NCI-H524 treated with DMSO at 0.1 percent for 48 hours (cell line): ENCODE measurements at places on chromosomes 4 and X.

- DNase-seq: no peak
These were observed 113.0 kb downstream of the IQCM start for GRCh38 chr4:149702414-149703293.

DNA sequence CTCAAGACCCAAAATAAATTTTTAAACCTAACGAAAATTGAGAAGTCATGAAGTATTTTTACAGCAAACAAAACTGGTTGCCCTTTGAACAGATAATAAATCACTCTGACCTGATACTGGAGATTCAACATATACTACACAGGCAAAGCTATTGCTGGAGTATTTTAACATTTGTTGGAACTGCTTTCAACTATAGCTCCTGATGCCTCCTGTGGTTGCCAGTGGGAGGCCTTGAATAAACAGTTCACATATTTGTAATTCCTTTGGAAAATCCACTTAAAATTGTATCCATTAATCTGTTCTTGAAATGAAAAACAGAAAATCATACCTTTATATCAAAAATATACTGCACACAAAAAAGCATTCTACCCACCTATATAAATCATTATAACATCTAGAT, 605.1 kb downstream of the KCTD8 start:
- no peak for DNase-seq

- DNase-seq: no peak
These were observed 36.4 kb downstream of the QDPR start for GRCh38 chr4:17475481-17475880.

GRCh38 chr4:8870647-8871416, 807 bp downstream of the HMX1 start:
- DNase-seq: no peak

DNA sequence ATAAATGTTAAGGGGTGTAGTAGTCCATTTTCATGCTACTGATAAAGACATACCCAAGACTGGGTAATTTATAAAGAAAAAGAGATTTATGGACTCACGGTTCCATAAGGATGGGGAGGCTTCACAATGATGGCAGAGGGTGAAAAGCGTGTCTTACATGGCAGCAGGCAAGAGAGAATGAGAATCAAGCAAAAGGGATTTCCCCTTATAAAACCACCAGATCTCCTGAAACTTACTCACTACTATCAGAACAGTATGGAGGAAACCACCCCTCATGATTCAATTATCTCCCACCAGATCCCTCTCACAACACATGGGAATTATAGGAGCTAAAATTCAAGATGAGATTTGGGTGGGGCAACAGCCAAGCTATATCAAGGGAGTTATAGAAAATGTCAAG, 329.2 kb downstream of the DTHD1 start:
- no peak for DNase-seq

DNA sequence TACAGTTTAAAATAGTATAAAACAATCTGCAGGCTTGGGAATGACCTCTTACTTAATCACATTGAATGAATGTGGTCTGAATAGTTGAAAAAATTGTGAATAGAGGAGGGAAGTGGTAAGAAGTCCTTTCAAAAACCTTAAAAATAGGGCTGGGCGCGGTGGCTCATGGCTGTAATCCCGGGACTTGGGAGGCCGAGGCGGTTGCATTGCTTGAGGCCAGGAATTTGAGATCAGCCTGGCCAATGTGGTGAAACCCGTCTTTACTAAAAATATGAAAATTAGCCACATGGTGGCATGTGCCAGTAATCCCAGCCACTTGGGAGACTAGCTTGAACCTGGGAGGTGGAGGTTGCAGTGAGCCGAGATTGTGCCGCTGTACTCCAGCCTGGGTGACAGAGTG, 36.5 kb downstream of the HERC3 start:
- no peak for DNase-seq

DNA sequence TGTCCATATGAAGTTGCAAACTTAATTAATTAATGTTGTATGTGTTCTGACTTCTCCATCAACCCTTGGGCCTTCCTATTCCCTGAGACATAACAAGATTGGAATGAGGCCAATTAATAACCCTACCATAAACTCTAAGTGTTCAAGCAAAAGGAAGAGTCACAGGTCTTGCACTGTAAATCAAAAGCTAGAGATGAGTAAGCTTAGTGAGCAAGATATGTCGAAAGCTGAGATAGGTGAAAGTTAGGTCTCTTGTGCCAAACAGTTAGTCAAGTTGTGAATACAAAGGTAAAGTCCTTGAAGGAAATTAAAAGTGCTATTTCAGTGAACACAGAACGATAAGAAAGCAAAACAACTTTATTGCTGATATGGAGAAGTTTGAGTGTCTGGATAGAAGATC, 58.2 kb upstream of the GPRIN3 start:
- DNase-seq: no peak

GRCh38 chr4:182866746-182867145, 50.4 kb downstream of the DCTD start:
- DNase-seq: no peak

GRCh38 chr4:176845636-176846035, 52.9 kb upstream of the VEGFC start:
- no peak for DNase-seq

- no peak for DNase-seq
These were observed 58.8 kb downstream of the RHOH start for GRCh38 chr4:40255393-40256281.

DNA sequence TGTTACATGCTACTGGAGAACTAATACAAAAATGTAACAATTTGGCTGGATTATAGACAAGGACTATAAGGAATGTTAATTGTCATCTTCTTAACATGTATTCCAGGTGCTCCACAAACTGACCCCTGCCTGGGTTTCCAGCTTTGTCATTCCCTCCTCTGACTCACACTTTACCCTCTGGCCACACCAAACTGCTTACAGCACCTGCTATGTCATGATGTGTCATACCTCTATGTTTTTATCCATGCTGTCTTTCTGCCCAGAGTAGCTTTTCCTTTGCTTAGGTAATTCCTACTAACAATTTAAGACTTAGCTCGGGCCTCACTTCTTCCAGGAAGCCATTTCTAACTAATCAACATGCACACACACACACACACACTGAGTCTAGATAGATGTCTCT, 14.0 kb upstream of the SHROOM4 start:
- DNase-seq: no peak

- DNase-seq: no peak
These were observed 409 bp downstream of the UGDH start for GRCh38 chr4:39526765-39527295.

DNA sequence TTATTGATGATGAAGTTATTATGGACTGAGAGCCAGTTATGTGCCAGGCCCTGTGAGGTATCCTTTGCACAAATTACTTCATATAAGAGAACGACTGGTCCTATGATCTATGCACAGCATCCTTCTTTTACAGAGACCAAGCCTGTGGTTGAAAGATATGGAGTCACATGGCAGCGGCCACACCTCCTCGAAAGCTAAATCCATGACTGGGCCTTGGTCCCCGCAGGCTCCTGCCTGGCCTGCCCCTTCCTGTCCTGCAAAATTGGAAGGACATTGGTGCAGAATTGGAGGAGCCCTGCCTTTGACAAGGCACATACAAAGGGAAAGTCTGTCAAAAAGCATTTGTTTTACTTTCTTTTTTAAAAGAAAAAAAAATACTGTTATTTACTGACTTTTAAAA, 18.3 kb downstream of the SORBS2 start:
- no peak for DNase-seq

DNA sequence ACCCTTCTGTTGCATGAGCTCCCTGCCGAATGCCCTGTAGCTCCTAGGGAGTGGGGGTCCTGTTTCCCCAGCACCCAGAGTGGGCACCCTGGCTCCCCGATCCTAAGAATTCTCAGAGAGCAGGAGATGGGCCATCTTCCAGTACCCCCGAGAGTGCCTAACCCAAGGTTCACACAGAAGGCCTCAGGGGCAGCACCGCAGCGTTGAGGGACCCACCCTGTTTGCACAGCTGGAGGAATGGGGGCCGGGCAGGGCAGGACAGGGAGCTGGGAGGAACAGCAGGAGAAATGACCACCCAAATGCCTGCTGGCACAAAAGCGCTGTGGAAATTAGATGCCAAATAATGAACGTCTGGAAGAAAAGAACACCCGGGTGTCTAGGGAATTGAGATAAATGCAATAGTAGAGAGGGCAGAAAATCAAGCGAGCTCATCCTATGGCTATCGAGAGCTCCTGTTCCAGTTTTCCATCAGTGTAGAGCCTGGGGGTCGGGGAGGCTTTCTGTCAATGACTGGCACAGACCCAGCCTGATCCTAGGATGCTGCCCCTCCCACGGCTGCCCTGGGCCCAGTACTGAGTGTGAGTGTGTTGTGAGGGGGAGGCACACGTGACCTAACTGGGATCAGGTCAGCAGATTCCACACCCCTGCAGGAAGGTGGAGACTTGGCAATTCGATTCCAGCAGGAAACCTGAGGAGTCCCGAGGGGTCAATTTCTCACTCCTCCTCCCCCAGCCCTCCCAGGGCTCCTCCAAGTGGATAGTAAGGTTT, 25.7 kb downstream of the SEPTIN6 start:
- DNase-seq: no peak

GRCh38 chr4:183321516-183321915, 710 bp downstream of the CLDN24 start:
- no peak for DNase-seq

- no peak for DNase-seq
These were observed 25.3 kb downstream of the GPM6B start for GRCh38 chrX:13791559-13791958.

DNA sequence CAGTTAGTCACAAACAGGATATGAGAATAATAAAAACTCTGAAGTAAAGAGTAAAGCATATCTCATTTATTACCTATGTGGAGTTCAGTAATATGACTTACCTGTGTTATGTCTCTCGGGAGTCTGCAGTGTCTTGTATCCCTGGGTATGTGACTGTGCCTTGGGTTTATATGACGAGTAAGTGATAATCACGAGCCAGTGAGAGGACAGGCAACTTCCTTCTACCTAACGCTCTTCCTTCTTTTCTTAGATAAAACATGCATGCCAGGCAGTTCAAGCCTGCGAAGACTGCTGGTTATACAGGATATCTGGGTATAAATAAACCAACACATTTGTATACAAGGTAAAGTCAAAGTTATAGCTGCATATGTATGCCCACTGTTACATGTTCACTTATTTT, at the start of gene HPGDS:
Gene HPGDS (minus strand): TSS at position 143 of the 400 bp plus-strand sequence. CDS start 8,207 bp downstream, outside the sequence.
- no peak for DNase-seq

- DNase-seq: peak; percentile 77
These were observed 17.0 kb upstream of the MTMR1 start for GRCh38 chrX:150676221-150676620.

GRCh38 chrX:18666614-18667013, 5.3 kb downstream of the RS1 start:
- no peak for DNase-seq

DNA sequence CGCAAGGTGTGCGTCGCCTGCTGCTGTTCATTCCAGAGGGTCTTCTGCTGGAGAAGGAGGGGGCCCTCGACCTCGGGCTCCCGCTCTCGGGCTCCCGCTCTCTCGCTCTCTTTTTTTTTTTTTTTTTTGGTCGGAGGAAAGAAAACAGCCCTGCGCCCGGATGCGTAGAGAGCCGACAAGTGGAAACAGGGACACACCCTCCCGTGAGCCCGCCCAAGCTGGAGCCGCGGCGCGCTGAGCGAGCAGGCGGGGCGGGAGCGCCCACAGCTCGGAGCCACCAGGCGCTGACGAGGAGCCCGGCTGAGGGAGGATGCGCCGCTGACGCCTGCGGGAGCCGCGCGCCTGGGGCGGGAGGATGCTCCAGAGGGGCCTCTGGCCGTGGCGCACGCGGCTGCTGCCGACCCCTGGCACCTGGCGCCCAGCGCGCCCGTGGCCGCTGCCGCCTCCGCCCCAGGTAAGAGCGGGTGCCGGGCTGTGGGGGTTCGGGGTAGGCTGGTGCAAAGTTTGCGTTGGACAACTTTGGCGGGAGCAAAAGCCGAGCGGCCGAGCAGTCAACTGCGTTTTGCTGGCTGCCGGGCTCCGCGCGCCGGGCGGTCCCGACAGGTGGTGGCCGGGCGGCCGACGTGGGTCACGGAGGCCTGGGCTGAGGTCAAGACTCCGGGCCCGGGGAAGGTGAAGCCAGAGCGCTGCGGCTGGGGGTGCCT, at the start of gene MCUB:
Gene MCUB (plus strand): TSS at position 264 of the 704 bp plus-strand sequence. CDS start 92 bp downstream, at position 356.
- peak; percentile 5 for DNase-seq

DNA sequence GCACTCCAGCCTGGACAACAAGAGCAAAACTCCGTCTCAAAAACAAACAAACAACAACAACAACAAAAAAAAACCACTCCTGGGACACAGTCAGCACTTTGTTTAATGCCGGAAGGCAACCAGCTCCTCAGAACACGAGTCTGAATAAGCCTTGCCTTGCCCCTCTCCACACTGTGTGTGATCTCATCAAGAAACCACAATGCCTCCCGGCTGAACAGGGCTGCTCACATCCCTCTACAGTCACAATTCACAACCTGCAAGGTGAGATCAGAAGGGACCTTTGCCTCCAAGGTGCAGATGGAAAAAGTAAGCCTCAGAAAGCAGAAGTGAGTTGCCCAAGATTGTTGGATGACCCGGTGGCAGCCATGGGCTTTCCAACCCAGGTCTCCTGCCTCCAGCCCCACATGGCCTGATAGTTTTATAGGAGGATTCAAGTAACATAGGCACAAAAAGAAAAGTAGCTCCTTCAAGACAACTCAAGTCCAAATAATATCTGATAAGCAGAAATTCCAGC, 80.8 kb downstream of the JAKMIP1 start:
- DNase-seq: no peak

DNA sequence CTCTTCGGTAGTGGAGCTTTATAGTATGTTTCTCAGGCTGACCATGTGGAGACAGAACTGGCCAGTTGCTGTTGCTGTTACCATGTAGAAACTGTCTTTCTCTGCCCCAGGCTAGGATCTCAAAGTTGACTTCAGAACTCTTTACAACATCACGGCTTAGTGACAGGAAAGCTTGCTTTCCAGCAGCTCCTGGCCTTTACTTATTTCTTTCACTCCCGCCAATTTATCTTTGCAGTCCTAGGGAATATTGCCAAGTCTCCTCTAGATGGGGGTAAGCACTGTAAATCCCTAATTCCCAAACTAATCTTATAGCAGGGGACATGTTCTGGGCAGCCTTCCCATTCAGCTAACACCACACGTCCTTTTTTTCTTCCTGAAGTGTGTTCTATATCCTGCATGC, 631.6 kb downstream of the SPRY1 start:
- no peak for DNase-seq

DNA sequence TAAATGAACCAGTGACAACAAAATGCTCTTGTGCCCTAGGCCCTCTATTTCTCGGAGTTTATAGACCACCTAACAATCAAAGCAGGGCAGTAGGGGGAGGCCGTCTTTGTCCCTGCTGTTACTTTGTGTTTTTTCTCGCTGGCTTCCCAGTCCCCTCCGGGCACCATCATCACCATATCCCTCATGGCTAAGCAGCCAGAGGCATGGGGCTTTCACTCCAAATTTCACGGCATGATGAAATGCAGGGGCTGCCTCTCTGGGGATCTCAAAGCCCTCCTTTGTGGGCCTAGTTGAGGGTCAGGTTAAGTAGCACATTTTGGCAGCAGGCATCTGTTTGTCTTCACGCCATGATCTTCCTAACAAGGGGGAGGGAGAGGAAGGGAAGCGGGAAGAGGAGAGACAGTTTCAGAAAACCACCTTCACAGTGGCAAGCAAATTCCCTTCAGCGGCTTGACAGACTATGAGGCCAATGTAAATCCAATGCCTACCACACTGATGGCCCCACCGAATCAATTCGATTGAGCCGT, 91.9 kb downstream of the ANOS1 start:
- DNase-seq: no peak

- DNase-seq: no peak
These were observed 2.2 kb downstream of the BTK start for GRCh38 chrX:101383679-101384205.

- DNase-seq: peak; percentile 44
These were observed at the start of gene GABRQ for GRCh38 chrX:152637649-152638442. Gene GABRQ (plus strand): TSS chrX:152637895. CDS start chrX:152638203, 308 bp downstream.
